ENCODE measurements at places on chromosomes 1 and 21.

DNA sequence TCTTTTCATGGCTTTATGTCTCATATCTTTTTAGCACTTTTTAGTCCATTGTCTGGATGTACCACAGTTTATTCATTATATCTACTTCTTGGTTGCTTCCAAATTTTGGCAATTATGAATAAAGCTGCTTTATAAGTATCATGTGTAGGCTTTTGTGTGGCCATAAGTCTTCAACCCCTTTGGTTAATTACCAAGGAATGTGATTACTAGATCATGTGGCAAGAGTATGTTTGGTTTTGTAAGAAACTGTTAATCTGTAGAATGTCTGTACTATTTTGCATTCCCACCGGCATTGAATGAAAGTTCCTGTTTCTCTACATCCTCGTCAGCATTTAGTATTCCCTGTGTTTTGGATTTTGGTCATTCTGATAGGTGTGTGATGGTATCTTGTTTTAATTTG lies 31.5 kb downstream of the ZBTB40 start:
- no peak overlapping the region for H3K27ac ChIP-seq
- H3K36me3 ChIP-seq: peaks cover 31% of the 10 kb centered on the region
- H3K4me1 ChIP-seq: peaks cover 29% of the 10 kb centered on the region
- no peak overlapping the region for H3K4me3 ChIP-seq
- DNase-seq: no peak
- H3K27me3 ChIP-seq: no peaks in the 10 kb centered on the region

DNA sequence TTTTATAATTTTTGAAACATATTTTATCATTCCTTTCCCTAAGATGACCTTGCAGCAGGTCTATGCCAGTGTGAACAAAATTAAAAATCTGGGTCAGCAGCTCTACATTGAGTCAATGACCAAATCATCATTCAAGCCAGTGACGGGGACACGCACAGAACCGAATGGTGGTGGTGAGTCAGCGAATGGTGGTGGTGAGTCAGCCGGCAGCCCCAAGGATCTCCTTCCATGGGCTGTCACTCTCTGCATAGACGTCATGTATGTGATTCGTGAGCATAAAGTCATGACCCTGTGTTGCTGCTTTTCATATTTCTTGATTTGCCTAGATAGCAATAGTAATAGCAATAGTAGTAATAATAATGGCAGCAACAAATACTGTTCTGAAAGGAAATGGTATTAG lies 26.3 kb downstream of the PER3 start:
- DNase-seq: peak; percentile 49
- no peaks in the 10 kb centered on the region for H3K27me3 ChIP-seq
- H3K27ac ChIP-seq: no peak overlapping the region

DNA sequence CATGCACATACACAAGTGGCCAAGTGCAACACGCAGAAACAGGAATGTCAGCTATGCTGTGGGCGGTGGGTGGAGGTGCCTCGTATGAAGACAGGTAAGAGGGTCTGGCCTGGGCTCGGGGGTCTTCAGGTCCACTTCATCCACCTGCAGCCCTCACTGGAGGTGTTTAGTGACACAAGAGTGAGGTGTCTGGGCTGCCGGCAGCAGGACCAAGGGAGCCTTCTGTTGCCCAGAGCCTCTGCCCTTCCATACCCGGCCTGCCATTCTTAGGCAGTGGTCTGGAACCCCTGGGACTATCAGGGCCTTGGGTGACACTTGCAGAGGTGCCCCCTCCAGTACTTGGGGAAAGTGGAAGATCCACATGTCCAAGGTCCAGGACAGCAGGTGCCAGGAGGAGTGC lies 21.7 kb upstream of the ACTRT2 start:
- H3K36me3 ChIP-seq: no peaks in the 10 kb centered on the region
- no peak for DNase-seq
- no peak overlapping the region for H3K4me3 ChIP-seq
- no peak overlapping the region for H3K27ac ChIP-seq
- peaks cover 5% of the 10 kb centered on the region for H3K27me3 ChIP-seq

GRCh38 chr1:66156144-66156543 lies 363.4 kb downstream of the PDE4B start:
- no peak overlapping the region for H3K27ac ChIP-seq
- H3K4me3 ChIP-seq: no peak overlapping the region

GRCh38 chr1:192700834-192701271 lies 64.9 kb downstream of the RGS13 start:
- H3K36me3 ChIP-seq: no peaks in the 10 kb centered on the region
- no peak overlapping the region for H3K27ac ChIP-seq
- peaks cover 5% of the 10 kb centered on the region for H3K27me3 ChIP-seq
- H3K4me1 ChIP-seq: peaks cover 10% of the 10 kb centered on the region
- DNase-seq: no peak
- no peak overlapping the region for H3K4me3 ChIP-seq

DNA sequence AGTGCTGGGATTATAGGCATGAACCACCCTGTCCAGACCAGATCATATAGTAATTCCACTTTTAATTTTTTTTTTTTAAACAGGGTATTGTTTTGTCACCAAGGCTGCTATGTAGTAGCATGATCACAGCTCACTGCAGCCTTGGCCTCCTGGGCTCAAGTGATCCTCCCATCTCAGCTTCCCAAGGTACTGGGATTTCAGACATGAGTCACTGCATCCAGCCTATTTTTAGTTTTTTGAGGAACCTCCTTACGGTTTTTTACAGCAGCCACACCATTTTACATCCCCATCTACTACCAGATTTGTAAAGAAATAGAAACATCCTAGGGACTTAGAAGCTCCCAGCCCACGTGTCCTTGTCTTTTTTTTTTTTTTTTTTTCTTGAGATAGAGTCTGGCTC lies 24.0 kb downstream of the L1TD1 start:
- H3K4me3 ChIP-seq: no peak overlapping the region
- DNase-seq: no peak
- H3K27me3 ChIP-seq: no peaks in the 10 kb centered on the region
- no peaks in the 10 kb centered on the region for H3K36me3 ChIP-seq
- no peaks in the 10 kb centered on the region for H3K4me1 ChIP-seq

DNA sequence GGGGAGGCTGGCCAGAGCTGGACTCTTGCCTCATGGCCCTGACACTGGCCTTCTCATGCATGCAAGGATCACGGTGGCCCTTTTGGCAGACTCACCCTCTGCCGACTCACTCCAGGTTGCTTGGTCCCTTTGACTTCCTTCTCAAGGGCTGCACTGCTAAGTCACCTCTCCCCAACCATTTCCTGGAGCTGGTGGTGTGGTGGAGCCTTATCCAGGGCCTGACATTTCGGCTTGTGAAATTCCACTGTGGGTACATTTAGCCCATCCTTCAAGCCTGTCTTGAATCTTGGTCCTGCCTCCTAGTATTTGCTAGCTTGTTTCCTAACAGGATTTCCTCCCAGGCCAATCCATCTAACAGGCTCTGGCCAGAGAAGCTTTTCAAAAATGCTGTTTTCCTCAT lies 52.6 kb upstream of the JUN start:
- no peaks in the 10 kb centered on the region for H3K4me1 ChIP-seq
- H3K27ac ChIP-seq: no peak overlapping the region
- no peaks in the 10 kb centered on the region for H3K36me3 ChIP-seq

DNA sequence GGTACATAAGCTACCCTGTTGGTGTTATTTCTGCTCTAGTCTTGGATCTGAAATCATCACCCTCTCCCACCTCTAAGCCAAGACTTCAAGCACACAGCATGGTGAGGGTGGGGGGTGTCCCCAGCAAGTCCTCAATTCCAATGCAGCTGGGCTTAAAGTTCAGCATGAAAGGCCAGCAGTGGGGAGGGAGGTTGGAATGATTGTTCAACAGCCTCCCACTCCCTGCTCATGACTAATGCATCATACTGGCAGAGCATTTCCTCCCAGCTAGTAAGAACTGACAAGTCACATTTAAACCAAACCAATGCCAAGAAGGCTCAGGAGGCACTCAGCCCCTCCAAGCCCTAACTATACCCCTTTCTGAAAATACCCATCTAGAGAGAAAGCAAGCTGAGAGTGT lies 50.1 kb downstream of the TIAM1 start:
- no peaks in the 10 kb centered on the region for H3K27me3 ChIP-seq
- peaks cover 31% of the 10 kb centered on the region for H3K4me1 ChIP-seq
- H3K36me3 ChIP-seq: peaks cover 9% of the 10 kb centered on the region
- H3K4me3 ChIP-seq: no peak overlapping the region
- DNase-seq: peak; percentile 87

GRCh38 chr1:12436817-12437599 lies 181.0 kb downstream of the DHRS3 start:
- peak overlapping the region; percentile 96 for H3K27ac ChIP-seq
- H3K27me3 ChIP-seq: peaks cover 2% of the 10 kb centered on the region

DNA sequence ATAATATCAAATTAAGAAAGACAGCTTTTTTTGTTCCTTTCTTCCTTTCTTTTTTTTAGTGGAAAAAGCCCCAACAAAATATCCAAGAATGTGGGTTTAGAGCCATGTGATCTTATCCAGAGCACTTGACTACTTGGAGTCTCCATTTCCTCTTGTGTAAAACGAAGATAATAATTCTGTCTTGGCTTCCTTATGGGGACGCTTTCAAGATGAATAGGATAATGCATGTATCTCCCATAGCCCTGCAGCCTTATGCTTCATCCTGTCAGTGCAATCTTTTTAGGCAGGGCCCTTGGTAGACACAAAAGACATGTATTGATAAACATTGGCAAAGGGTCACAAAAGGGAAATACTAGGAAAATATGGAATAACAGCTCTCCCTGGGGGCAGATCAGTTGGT lies 34.8 kb downstream of the ZBTB18 start:
- no peak overlapping the region for H3K4me3 ChIP-seq
- DNase-seq: no peak
- no peaks in the 10 kb centered on the region for H3K36me3 ChIP-seq
- H3K27me3 ChIP-seq: peaks cover 8% of the 10 kb centered on the region
- no peaks in the 10 kb centered on the region for H3K4me1 ChIP-seq
- no peak overlapping the region for H3K27ac ChIP-seq

- H3K4me3 ChIP-seq: no peak overlapping the region
- no peaks in the 10 kb centered on the region for H3K36me3 ChIP-seq
- H3K4me1 ChIP-seq: no peaks in the 10 kb centered on the region
- DNase-seq: no peak
- no peaks in the 10 kb centered on the region for H3K27me3 ChIP-seq
Observed at GRCh38 chr1:216997831-216998230, 274.6 kb upstream of the ESRRG start.

DNA sequence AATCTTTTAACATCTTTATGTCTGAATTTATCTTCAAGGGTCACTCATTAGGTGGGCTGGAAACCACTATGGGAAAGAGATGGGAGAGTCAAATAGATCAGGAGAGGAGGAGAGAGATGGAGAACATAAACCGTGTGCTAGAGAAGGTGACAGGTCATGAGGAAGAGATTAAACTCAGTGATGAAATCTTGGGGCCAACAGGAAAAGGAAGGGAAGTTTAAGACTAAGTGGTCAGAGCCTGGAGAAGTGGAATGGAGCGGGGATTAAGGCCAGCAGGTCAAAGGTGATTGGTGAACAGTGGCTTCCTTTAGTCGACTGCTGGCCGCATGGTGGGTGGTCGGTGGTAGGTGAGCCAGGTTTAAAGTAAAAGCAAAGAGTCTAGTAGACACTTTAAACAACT lies 169.3 kb upstream of the IVNS1ABP start:
- H3K27ac ChIP-seq: no peak overlapping the region
- no peak for DNase-seq
- H3K4me3 ChIP-seq: no peak overlapping the region
- H3K4me1 ChIP-seq: no peaks in the 10 kb centered on the region

- H3K27me3 ChIP-seq: no peaks in the 10 kb centered on the region
- H3K4me1 ChIP-seq: no peaks in the 10 kb centered on the region
- no peaks in the 10 kb centered on the region for H3K36me3 ChIP-seq
- no peak for DNase-seq
- H3K4me3 ChIP-seq: no peak overlapping the region
- H3K27ac ChIP-seq: no peak overlapping the region
Observed at GRCh38 chr1:207444514-207445217, 9.5 kb upstream of the CR2 start.
